Retinal pigment epithelial cell (primary cell): ENCODE measurements at places on chromosomes 3 and 15.

GRCh38 chr3:189122526-189123205, 49.1 kb upstream of the TPRG1 start:
- DNase-seq, result no peak

DNA sequence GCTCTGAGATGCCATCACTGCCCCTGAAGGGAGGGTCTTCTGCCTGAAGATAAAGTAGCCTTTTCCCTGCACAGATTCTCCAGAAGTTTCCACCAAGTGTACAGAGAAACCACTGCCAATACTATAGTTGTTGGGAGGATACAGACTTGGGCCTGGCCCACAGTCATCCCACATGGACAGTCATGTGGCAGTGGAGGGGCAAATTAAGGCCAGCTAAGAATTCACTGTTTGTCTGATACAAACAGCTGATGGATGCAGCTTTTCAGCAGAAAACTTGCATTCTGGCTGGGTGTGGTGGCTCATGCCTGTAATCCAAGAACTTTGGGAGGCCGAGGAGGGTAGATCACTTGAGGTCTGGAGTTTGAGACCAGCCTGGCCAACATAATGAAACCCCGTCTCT, 22.1 kb downstream of the HOMER2 start:
- no peak for DNase-seq

DNA sequence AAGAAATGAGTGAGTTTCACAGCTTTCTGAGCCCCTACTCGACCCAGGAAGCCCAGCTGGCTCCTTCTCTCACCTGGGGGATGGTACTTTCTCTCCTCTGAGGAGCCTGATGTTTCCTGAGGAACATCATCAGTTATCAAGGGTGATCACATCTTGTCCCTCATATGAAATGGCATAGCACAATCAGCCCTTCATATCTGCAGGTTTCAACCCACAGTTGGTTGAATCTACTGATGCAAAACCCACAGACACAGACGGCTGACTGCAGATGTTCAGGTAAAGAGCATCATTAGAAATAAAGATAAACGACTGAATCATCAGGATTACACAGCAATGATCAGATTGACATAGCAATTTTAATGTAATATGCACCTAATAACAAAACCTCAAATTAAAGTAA, 93.6 kb upstream of the OSTN start:
- no peak for DNase-seq

GRCh38 chr3:195163719-195164572, 107.0 kb downstream of the XXYLT1 start:
- no peak for DNase-seq

DNA sequence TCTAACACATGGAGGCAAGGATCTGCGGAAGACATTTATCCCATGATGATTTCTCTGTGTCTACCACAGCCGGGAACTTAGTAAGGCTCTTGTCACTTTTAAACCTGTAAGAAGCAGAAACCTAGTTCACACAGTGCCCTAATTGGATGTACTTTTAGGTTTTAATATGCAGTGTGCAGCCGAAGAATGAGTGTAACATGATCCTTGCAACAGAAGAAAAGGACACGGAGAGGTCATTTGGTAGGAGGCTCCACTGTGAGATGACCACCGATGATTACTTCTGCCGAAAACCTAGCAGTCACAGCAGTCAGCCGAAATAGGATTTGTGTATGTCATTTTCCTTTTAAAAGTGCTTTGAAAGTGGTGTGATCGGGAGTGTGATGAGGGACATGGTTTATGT, 6.8 kb downstream of the CACNA1D start:
- DNase-seq, result no peak

DNA sequence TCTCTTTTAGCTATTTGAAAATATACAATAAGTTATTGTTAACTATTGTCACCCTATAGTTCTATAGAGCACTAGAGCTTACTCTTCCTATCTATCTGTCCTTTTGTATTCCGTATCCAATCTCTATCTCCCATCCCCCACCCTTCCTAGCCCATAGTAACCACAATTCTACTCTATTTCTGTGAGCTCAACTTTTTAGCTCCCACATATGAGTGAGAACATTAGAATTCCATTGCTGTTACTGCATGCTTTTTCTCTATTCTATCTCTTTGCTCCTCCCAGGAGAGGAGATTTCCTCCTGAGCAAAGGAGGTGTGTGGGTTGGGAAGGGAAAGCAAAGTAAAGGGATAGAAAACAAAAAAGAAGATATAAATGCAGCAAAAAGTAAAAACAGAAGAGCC, 105.6 kb upstream of the SLC4A7 start:
- no peak for DNase-seq

DNA sequence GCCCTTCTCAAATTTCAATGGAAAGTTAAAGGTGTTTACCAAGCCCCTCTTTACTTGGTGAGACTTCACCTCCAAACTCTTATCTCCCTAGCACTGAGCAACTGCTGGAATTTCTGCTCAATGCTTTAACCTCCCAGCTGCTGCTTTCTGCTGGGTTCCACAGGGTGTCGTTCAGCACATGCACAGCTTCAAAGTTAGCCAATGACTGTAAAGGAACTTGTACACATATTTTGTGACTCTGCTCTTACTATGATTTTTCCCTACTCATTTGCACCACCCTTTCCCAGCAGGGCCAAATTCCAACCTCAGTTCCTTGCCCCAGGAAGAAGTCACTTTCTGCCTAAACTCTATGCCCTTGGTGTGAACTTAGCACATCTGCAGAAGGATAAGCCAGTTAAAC, 89.7 kb downstream of the ULK4 start:
- no peak for DNase-seq

DNA sequence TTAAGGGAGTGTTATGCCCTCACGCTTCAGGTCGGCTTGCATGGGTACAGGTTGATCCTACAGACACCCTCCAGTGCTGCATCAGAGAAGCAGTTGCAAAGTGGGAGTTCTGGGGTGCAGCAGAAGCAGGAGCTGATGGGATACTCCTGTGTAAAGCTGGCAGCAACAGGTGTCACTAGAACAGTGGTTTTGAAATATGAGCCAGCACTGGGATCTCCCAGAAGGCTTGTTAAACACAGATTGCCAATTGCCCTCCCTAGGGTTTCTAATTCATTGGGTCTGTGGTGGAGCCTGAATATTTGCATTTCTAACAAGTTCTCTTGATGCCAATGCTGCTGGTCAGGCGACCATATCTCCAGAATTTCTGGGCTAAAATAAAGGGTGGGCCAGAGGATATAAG, 350.4 kb downstream of the CLSTN2 start:
- no peak for DNase-seq

DNA sequence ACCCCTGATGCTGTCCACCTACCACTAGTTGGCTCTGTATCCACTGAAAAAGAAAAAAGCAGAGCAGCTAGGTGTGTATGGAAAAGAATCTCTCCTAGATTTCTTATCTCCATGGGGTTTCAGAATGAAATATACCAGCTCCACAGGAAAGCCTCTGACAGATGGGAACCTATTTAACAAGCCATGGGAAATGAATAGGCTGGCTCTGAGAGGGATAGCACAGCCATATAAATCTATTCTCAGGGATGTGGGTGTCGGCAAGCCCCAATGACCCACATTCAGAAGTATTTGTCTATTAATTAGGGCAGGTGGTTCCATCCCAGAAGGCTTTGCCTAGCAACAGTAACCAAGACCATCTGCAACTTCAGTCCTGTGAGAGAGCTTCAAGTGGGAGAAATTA, 694.1 kb downstream of the AGBL1 start:
- no peak for DNase-seq

GRCh38 chr3:128563439-128563838, 70.4 kb upstream of the GATA2 start:
- no peak for DNase-seq

- DNase-seq, result no peak
These were observed 25.2 kb downstream of the NIPA1 start for GRCh38 chr15:22811640-22812039.

- peak; percentile 89 for DNase-seq
These were observed 17.0 kb downstream of the RPLP1 start for GRCh38 chr15:69469467-69470201.

DNA sequence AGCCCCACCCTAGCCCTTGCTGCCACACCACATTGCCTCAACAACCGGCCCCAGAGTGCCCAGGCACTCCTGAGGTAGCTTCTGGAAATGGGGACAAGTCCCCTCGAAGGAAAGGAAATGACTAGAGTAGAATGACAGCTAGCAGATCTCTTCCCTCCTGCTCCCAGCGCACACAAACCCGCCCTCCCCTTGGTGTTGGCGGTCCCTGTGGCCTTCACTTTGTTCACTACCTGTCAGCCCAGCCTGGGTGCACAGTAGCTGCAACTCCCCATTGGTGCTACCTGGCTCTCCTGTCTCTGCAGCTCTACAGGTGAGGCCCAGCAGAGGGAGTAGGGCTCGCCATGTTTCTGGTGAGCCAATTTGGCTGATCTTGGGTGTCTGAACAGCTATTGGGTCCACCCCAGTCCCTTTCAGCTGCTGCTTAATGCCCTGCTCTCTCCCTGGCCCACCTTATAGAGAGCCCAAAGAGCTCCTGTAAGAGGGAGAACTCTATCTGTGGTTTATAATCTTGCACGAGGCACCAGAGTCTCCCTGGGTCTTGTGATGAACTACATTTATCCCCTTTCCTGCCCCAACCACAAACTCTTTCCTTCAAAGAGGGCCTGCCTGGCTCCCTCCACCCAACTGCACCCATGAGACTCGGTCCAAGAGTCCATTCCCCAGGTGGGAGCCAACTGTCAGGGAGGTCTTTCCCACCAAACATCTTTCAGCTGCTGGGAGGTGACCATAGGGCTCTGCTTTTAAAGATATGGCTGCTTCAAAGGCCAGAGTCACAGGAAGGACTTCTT, 39.1 kb downstream of the MESD start:
- DNase-seq, result no peak

GRCh38 chr15:85570336-85570735, 189.9 kb downstream of the AKAP13 start:
- DNase-seq, result no peak

- DNase-seq, result no peak
These were observed 109.2 kb downstream of the MYO5A start for GRCh38 chr15:52419494-52419893.

DNA sequence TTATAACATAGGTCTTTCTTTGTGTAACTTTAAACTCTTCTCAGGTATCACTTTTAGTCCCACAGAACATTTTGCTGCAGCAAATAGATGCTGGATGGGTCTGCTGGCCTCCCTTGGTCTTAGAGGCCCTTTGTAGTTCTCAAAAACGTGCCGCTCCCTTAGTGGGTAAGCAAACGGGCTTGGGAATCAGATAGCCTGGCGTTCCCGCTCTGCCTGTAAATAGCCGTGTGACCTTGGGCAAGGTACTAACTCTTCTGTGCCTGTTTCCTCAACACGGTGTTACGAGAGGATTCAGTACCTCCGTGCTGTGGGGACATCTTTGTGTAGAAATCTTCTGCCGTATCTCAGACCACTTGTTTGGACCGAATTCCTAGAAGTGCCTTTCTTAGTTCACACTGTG, 64.4 kb downstream of the DNAJB8 start:
- no peak for DNase-seq

DNA sequence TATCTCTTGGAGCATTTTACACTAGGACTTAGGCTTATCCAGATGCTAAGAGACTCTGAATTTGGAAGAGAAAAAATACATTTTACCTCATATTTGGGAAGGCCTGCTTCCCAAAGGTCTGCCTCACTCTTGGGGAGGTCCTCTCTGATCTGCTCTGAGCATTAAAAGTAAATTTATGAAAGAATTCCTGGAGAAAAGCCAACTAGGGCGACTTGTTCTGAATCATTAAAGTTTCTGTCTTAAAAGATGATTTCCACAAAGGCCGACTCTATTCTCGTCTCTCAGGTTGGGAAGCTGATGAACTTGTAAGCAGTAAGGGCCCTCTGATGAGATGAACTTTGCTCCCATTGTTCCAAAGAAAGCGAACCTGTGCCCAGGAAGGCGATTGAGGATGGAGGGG, 48.7 kb upstream of the HES1 start:
- DNase-seq, result no peak

- no peak for DNase-seq
These were observed 173.4 kb downstream of the MCTP2 start for GRCh38 chr15:94404733-94405283.
